Memory B cell (primary cell): ENCODE measurements at places on chromosomes 4 and X.

DNA sequence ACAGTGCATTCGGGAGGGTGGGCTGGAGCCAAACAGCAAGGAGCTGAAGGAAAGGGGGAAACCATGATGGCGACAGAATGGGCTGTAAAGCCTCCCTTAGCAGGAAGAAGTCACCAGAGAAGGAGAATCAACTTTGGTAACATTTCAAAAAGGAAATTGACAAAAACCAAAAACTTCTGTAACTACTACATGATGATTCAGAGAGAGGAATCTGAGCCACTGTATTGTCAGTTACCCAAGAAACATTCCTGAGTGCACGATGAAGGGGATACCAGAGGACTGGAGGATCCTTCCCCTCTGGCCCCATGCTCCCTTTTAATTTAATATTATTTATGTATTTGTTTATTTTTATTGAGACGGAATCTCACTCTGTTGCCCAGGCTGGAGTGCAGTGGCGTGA, 26.3 kb downstream of the PDHA1 start:
- peaks cover 11% of the 10 kb centered on the region for H3K36me3 ChIP-seq
- no peak overlapping the region for H3K27ac ChIP-seq
- H3K27me3 ChIP-seq = peaks cover 2% of the 10 kb centered on the region
- H3K4me1 ChIP-seq = peaks cover 7% of the 10 kb centered on the region

- H3K4me1 ChIP-seq = no peaks in the 10 kb centered on the region
- H3K27ac ChIP-seq = no peak overlapping the region
- H3K27me3 ChIP-seq = no peaks in the 10 kb centered on the region
- no peak for DNase-seq
Observed at GRCh38 chrX:88903989-88904718, 157.1 kb downstream of the CPXCR1 start.

DNA sequence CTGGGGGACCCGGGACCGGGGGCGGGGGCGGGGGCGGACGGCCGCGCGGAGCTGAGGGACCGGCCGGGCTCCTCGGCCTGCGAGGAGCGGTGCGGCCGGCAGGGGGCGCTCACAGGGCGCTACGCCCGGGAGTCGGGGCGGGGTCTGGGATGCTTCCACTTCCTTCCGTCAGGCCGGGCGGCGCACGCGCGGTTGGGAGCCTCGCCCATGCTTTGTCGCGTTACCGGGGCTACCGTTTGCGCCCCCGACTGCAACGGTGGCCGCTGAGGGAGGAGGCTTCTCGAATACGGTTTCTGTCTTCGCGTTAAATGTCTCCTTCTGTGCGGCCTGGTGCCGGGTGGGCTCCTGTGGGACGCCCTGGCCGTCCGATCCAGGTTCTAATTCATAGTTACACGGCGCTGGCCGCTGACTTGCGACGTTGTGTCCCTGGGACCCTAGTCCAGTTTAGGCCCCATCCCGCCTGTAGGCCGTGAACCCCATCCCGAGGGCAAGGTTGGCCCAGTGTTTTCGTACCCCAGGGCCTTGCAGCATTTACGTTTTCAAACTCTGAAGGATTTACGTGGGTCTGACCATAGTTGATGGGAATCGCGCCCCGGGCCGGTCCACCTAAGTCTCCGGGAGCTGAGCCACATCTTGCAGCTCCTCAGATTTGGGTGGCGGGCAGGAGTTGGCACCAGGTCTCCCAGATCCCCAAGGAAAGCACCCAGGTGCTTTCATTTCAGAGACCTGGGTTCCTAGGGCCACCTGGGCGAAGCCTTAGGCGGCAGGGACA, 549 bp downstream of the MSL3 start:
- peaks cover 13% of the 10 kb centered on the region for H3K4me1 ChIP-seq
- H3K36me3 ChIP-seq = peaks cover 7% of the 10 kb centered on the region
- peak overlapping the region; percentile 98 for H3K27ac ChIP-seq
- peak; percentile 74 for DNase-seq
- no peaks in the 10 kb centered on the region for H3K27me3 ChIP-seq
- peak overlapping the region; percentile 94 for H3K4me3 ChIP-seq

DNA sequence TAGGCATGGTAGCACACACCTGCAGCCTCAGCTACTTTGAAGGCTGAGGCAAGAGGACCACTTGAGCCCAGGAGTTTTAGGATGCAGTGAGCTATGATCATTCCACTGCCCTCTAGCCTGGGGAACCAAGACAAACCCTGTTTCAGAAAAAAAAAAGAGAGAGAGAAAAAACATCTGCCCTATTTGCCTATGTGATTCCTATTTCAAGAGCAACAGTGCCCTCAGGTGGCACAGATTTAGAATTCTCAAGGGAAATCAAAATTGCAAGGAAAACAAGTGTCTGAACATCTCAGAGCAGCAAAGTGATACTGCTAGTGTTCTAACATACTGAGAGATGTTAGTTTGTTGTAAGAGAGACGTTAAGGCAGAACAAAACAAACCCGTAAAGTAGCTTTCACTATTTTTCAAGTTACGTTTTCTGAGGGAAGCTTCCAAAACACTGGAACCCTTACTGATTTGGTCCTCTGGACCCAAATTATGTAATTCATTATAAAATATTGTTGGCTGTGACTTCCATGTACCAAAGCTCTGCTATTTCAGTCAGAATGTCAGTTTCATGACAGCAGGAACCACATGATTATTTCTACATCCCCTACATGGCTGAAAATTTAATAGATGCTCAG, 7.9 kb downstream of the BDH2 start:
- H3K27me3 ChIP-seq = no peaks in the 10 kb centered on the region
- peaks cover 17% of the 10 kb centered on the region for H3K36me3 ChIP-seq
- DNase-seq = peak; percentile 65
- H3K4me3 ChIP-seq = no peak overlapping the region
- H3K4me1 ChIP-seq = peaks cover 10% of the 10 kb centered on the region

GRCh38 chr4:17595471-17596005, 18.5 kb downstream of the LAP3 start:
- no peak overlapping the region for H3K27ac ChIP-seq
- peaks cover 25% of the 10 kb centered on the region for H3K36me3 ChIP-seq
- peaks cover 30% of the 10 kb centered on the region for H3K4me1 ChIP-seq
- peak overlapping the region; percentile 32 for H3K4me3 ChIP-seq
- peak; percentile 22 for DNase-seq

- H3K36me3 ChIP-seq = peaks cover under 1% of the 10 kb centered on the region
- H3K4me1 ChIP-seq = peaks cover 30% of the 10 kb centered on the region
- H3K27ac ChIP-seq = peak overlapping the region; percentile 92
- no peaks in the 10 kb centered on the region for H3K27me3 ChIP-seq
Observed at GRCh38 chrX:45766981-45767501, 566.4 kb upstream of the DIPK2B start.

GRCh38 chrX:75115707-75116413, 40.2 kb downstream of the ABCB7 start:
- no peak overlapping the region for H3K4me3 ChIP-seq
- H3K4me1 ChIP-seq = peaks cover 2% of the 10 kb centered on the region

DNA sequence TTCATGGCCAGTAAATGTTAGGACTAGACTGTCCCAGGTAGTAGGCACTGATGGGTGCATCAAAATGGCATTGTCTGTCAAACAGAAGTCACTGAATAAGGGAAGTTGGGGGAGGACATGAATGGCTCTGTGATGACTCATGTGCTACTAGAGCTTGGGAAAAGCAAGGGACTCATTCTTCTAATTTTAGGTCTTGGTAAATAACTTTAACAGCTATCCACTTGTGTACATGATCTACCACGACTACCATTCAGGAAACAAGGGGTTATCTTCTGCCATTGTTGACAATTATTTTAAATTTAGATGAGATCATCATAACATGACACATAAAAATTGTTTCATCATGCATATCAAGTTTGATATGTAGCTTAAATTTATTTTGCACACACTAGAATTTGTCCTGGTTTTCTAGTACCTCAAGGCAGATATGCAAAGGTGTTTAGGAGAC, 6.3 kb downstream of the AREG start:
- no peak overlapping the region for H3K27ac ChIP-seq
- no peak overlapping the region for H3K4me3 ChIP-seq
- no peak for DNase-seq
- peaks cover 4% of the 10 kb centered on the region for H3K27me3 ChIP-seq

- H3K36me3 ChIP-seq = no peaks in the 10 kb centered on the region
- H3K4me1 ChIP-seq = no peaks in the 10 kb centered on the region
- no peaks in the 10 kb centered on the region for H3K27me3 ChIP-seq
- DNase-seq = no peak
- H3K27ac ChIP-seq = no peak overlapping the region
Observed at GRCh38 chr4:108834166-108834834, 71.4 kb upstream of the ETNPPL start.

DNA sequence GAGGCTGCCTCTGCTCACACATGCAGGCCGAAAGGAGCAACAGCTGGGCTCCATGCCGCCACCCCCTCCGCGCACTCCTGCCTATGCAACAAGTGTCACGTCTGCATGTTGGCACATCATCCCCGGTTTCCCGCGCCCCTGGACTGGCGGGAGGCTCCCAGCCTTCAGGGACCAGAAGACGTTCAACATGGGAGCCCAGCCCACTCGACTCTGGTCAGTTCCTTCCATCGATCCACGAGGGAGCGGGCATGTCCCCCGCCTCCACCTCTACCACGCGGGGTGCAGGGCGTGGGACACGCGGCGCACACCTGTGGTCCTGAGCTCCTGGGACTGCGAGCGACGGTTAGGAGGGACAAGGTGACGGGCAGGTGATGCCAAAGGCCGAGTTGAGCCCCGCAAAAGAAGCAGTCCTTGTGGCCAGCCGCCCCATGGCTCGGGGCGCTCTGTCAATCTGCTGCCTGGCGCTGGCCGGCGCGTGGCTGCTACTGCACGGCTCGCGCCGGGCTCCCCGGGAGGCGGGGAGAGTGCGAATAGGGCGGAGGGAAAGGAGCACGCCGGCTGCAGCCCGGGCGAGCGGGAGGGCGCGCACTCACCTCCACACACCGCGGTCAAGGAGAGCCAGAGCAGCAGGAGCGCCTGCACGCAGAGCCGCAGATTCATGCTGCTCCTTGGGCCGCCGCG, 645 bp downstream of the APLN start:
- H3K4me1 ChIP-seq = peaks cover 13% of the 10 kb centered on the region
- no peak for DNase-seq
- peaks cover 11% of the 10 kb centered on the region for H3K27me3 ChIP-seq

- H3K36me3 ChIP-seq = peaks cover 2% of the 10 kb centered on the region
- H3K27ac ChIP-seq = no peak overlapping the region
- H3K27me3 ChIP-seq = peaks cover 40% of the 10 kb centered on the region
Observed at GRCh38 chr4:110627977-110628662, 5.2 kb upstream of the PITX2 start.

DNA sequence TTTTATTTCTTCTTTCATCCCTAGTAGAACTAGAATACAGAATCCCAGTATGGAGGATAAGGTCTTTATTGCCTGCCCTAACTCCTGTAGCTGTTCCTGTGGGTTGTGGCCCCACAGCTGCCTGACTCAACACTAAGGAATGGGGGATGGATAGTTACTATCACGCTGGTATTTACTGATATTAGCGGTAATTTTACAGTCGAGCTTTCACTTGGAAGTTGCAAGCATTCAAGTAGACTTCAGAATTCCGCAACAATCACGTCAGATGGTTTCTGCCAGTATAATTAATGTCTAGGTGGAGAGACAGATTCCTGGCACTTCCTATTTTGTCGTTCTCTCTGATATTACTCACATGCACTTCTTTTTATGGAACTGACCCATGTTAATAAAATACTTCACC, 489.8 kb downstream of the PABPC4L start:
- no peak overlapping the region for H3K27ac ChIP-seq
- no peaks in the 10 kb centered on the region for H3K4me1 ChIP-seq
- H3K4me3 ChIP-seq = no peak overlapping the region
- H3K27me3 ChIP-seq = no peaks in the 10 kb centered on the region
- peaks cover 2% of the 10 kb centered on the region for H3K36me3 ChIP-seq

DNA sequence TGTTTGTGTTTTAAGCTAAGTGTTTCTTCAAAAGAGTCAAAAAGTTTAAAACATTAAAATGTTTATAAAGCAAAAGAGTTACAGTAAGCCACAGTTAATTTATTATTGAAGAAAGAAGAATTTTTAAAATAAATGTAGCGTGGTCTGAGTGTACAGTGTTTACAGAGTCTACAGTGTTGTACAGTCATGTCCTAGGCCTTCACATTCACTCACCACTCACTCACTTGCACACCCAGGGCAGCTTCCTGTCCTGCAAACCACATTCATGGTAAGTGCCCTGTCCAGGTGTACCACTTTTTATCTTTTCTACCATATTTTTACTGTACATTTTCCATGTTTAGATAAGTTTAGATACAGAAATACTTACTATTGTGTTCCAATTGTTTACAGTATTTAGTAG, 239.7 kb upstream of the AGA start:
- H3K27me3 ChIP-seq = no peaks in the 10 kb centered on the region
- H3K36me3 ChIP-seq = no peaks in the 10 kb centered on the region
- no peak overlapping the region for H3K4me3 ChIP-seq
- H3K27ac ChIP-seq = no peak overlapping the region
- no peaks in the 10 kb centered on the region for H3K4me1 ChIP-seq

GRCh38 chr4:25449270-25449669, 72.2 kb downstream of the ANAPC4 start:
- no peak overlapping the region for H3K27ac ChIP-seq
- peaks cover 3% of the 10 kb centered on the region for H3K27me3 ChIP-seq
- no peaks in the 10 kb centered on the region for H3K36me3 ChIP-seq
- H3K4me3 ChIP-seq = no peak overlapping the region

DNA sequence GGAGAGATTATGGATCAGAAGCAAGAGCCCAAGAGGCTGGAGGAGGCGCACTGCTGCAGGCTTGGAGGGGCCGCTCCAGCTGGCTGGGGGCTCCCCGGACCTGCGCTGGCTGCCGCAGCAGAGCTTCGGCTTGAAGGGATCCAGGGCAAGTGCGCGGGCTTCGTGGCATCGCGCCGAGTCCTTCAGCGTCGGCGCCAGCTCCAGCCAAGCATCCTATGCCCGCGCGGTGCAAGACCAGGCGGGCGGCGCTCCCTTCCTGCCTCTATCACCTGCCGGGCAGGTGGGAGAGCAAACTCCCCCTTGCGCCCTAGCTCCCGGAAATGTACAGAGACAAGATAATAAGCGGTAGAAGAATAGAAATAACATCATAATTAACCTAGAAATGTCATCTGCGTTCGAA, 10.5 kb upstream of the UCP1 start:
- DNase-seq = no peak
- no peak overlapping the region for H3K27ac ChIP-seq
- H3K27me3 ChIP-seq = peaks cover 11% of the 10 kb centered on the region
- no peaks in the 10 kb centered on the region for H3K36me3 ChIP-seq
- H3K4me3 ChIP-seq = no peak overlapping the region
- H3K4me1 ChIP-seq = no peaks in the 10 kb centered on the region

GRCh38 chr4:164894702-164895101, 17.7 kb downstream of the APELA start:
- DNase-seq = no peak
- peaks cover 5% of the 10 kb centered on the region for H3K4me1 ChIP-seq
- no peak overlapping the region for H3K27ac ChIP-seq

GRCh38 chrX:153673428-153674218, at the start of gene PNCK:
TSS of gene PNCK (minus strand) at chrX:153673813. CDS start at chrX:153673076, 737 bp downstream.
- H3K4me1 ChIP-seq = peaks cover 5% of the 10 kb centered on the region
- H3K36me3 ChIP-seq = peaks cover 1% of the 10 kb centered on the region

DNA sequence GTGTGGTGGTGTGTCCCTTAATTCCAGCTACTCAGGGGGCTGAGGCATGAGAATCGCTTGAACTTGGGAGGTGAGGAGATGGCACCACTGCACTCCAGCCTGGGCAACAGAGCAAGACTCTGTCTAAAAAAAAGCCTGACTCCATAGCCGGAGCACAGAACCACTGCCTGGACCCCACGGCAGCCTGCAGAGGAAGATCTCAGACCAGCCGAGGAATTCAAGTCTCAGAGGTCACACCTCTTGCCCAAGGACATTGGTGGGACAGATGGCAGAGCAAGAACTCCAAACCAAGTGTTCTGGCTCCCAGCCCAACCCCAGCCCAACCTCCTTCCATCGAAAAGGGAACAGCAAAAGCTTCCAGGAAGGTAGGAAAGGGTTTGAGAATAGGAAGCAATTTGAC, 70.8 kb downstream of the SMIM20 start:
- peaks cover 3% of the 10 kb centered on the region for H3K4me1 ChIP-seq
- DNase-seq = no peak
- no peak overlapping the region for H3K27ac ChIP-seq
- H3K27me3 ChIP-seq = peaks cover 2% of the 10 kb centered on the region
